Stimulated activated CD8-positive, alpha-beta memory T cell treated with anti-CD3 and anti-CD28 coated beads, Interleukin-7, amount 100 ng/mL, for 1 hour (primary cell): ENCODE measurements at places on chromosomes 1 and 21.

- no peak for DNase-seq
Observed at GRCh38 chr1:74396933-74397332, 115.5 kb downstream of the LRRC53 start.

DNA sequence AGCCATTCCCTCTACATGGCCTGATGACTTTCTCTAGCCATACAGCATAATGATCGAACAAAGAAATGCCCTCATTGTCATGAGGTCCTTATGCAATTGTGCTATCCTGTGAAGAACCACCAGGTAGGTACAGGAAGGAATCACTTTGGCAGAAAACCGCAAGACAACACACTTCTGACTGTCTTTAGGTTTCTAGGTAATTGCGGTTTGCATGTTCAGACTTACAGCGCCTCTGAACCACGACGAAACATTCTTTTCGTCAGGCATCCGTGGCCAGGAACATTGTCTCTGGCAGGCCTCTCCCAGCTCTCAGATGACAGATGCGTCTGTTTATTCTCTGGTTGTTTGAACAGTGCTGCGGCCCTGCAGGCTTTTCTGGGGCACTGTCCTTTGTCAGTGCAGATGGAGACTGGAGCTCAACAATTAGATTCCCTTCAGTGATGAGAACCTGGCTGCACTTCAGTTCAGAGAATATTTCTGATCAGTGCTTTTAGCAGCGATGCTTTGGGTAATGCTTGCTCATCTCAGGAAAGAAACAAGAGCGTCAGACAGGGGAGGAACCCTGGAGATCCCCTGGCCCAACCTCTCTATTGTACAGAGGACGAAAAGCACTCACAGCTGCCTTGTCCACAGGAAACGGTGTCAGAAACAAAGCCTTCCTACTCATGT lies 63.4 kb downstream of the B3GALT5 start:
- DNase-seq = no peak

- DNase-seq = no peak
Observed at GRCh38 chr1:159180516-159180915, 9.1 kb downstream of the CADM3 start.

- no peak for DNase-seq
Observed at GRCh38 chr1:42043182-42043581, 110.0 kb upstream of the GUCA2B start.

- DNase-seq = no peak
Observed at GRCh38 chr1:205585169-205585834, 46.5 kb downstream of the ELK4 start.

- no peak for DNase-seq
Observed at GRCh38 chr1:157937744-157938143, 55.7 kb upstream of the KIRREL1 start.

DNA sequence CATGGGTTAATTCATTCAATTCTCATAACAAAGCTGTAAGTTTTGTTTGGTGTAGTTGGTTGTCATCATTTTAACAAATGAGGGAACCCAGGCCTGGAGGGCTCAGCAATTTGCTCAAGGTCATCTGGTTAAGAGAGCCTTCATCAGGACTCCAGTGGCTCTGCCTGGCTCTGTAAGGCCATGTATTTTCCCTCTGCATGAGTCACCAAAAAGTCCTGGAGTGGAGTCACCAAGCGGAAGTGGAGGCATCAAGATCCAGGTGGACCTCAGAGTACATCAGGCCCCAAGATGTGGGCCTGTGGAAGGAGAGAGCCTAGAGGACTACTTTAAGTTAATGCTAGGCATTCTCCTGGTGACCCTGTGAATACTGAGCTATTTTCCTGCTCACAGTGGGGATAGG lies 30.0 kb upstream of the RBM15 start:
- DNase-seq = no peak

DNA sequence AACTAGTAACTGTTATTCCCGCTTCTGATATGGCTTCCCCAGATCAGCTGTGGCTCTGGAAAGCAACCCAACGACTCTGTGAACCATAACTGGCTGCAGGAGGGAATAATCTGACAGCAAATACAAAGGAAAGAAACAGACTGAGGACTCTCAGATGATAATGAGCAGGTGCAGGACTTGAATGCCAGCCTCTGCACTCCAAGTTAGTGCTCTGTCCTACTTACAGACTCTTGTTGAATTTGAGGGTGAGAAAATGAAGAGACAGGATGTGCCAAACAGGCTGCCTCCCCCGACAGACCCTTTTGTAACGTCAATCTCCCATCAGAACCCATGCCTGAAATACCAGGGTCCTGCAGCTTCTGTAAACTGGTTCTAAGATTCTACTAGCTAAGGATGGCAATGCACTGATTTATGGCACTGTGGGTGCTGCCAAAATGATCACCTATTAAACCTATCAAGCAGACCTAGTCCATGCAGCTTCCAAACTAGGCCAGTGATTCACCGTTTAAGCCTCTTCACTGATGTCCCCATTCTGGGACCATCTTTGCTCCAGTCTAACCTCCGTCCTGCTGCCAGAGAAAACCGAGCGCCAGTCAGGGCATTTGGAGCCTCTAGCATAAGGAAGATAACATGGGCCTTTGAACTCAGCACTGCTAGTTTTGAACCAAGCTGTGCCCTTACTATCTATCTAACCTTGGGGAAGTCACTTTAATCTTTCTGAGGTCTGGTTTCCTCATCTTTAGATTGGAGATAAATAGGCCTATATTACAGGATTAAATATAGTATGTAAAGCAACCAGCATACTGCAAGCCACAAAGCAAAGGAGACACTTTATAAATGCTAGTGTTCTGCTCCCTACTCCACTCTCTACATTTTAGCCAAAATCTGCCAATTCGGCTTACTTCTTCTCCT lies 4.8 kb downstream of the MKNK1 start:
- no peak for DNase-seq

GRCh38 chr1:5881526-5882222 lies 110.6 kb downstream of the NPHP4 start:
- DNase-seq = no peak

GRCh38 chr1:8161546-8162105 lies 135.5 kb upstream of the ERRFI1 start:
- DNase-seq = no peak

DNA sequence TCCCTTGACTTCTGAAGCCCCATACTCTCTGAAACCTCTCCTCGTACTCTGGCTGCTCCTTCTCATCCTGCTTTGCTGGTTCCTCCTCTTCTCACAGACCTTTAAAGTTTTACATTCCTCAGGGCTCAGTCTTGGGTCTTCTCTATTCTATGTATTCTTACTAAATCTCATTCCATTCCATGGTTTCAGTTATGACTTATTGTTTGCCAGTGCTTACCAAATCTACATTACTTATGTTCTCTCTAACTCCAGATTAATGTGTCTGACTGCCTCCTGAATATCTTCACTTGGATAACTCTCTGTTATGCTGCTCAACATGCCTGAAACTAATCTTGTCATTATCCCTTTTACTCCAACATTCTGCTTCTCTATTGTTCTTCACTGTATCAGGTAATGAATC lies 5.4 kb upstream of the SLC35D1 start:
- no peak for DNase-seq

DNA sequence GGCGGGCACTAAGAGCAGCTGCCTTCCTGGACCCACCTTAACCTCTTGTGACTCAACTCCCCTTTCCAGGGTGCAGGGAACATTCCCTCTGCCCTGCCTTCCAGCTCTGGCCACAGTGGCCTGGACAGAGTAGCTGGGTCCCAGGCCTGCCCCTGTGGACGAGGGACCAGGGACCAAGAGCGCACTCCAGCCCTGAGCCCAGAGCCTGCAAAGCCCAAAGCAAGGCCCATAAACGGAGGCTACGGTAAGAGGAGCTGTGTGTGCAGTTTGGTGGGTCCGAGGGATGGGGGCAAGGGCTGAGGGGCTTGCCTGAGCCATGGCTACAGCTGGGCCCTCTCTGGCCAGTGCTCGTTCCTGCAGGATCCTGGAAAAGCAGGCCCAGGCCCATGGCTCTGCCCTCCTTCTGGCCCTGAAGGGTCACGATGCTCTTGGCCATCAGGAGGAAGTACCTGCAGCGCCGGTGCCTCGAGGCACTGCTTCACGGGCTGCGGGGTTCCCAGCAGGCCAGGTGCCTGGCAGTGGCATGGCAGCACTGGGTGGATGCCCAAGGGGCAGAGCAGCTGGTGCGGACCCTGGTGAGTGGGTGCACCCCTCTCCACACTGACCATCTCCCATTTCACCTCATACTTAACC lies 17.8 kb downstream of the MTHFR start:
- DNase-seq = no peak

- DNase-seq = no peak
Observed at GRCh38 chr21:21183092-21183491, 184.9 kb downstream of the NCAM2 start.

GRCh38 chr1:7862211-7863060 lies 9.6 kb upstream of the UTS2 start:
- DNase-seq = no peak

DNA sequence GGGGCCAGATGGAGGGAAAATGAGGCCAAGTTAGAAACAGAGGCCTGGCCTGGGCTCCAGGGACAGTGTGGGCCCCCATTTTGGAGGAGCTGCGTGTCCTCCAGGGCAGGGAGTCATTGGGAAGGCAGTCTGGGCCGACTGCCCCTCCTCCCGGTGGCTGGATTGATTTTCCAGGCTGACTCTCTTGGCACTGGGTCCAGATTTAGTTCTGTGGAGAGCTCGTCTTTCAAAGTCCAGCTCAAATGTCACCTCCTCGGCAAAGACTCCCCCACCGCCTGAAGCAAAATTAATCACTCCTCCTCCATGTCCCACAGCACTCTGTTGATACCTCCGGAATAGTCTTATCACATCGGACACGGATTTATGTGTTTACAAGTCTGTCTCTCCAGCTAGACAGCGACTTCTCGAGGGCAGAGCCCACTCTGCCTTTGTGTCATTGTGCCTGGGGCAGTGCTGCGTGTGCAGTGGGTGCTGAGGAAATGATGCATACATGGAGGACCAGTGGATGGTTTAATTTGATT lies 175.1 kb downstream of the CAMTA1 start:
- DNase-seq = no peak

GRCh38 chr1:22139066-22139594 lies 3.8 kb downstream of the WNT4 start:
- no peak for DNase-seq

DNA sequence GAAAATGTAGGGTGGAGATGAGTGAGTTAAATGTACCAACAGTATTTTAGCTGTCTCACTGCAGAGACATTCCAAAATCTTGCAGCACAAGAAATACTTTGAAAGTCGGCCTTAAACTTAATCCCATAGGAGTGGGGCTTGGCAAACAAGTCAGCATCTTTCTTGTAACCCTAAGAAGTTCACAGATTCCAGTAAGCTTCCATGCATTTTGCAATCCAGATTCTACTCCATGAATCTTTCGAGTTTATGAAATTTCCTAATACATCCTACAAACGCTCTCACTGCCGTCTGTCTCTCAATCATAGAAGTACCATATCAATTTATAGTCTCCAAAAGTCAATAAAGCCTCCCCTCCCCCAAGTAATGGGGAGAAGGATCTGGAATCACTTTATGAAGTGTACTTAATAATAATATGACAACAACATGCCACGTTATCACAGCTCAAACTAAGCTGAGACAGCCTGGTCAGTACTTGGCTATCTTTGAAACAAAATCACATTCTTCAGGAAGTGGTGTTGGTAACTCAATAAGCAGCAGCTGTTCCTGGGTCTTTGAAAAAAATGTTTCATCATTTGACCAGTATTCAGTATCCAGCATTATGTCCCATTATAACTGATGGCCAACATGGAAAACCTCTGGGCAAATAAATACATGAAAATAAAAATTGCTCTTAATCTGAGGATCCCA lies 317.4 kb upstream of the RUNX1 start:
- no peak for DNase-seq

GRCh38 chr1:55320891-55321290 lies 105.7 kb upstream of the USP24 start:
- no peak for DNase-seq

DNA sequence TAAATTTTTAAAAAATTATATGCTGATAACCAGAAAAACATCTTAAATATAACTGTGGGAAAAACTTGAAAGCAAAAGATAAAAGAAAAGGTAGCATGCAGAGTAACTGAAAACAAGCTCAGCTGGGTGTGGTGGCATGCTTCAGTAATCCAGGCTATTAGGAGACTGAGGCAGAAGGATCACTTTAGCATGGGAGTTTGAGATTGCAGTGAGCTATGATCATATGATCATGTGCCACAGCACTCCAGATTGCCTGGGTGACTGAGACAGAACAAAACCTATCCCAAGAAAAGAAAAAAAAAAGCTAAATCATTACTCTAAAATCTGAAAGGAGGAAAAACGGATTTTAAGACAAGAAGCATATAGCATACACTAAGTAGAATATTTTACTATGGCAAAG lies 1624.0 kb downstream of the AMY1C start:
- DNase-seq = no peak

DNA sequence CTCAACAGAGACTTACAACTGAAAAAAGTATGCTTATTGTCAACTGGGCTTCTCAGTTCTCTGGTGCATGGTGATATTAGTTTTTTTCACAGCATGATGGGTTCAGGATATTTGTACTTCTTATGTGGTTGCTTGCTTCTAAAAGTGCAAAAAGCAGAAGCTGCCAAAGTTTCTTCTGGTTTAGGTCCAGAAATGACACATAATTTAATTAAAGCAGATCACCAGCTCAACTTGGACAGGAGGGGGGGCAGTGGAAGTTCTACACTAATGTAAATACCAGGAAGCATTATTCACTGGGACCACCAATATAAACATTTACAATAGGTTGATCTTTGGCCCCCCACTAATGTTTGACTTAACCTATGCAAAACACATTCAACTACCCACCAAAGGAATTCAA lies 354.8 kb upstream of the BRINP3 start:
- DNase-seq = no peak

GRCh38 chr1:159068886-159069285 lies 7.7 kb downstream of the AIM2 start:
- DNase-seq = no peak

DNA sequence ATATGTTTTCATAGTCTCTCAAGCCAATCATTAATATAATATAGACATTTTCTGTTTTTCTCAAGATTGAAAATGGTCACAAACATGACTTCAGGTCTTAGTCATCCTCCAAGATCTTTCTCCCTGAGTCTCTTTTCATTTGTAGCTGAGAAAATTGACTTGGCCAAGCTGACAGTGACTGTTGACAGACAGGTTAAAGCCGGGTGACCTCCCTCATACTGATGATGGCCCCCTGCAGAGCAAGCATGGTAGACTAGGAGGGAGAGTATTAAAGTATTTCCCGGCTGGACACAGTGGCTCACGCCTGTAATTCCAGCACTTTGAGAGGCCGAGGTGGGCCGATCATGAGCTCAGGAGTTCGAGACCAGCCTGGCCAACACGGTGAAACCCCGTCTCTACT lies 6.8 kb upstream of the KIAA1614 start:
- no peak for DNase-seq

- DNase-seq = no peak
Observed at GRCh38 chr1:31434101-31434871, 21.3 kb downstream of the SERINC2 start.

- no peak for DNase-seq
Observed at GRCh38 chr1:43957407-43958040, 10.8 kb downstream of the IPO13 start.

DNA sequence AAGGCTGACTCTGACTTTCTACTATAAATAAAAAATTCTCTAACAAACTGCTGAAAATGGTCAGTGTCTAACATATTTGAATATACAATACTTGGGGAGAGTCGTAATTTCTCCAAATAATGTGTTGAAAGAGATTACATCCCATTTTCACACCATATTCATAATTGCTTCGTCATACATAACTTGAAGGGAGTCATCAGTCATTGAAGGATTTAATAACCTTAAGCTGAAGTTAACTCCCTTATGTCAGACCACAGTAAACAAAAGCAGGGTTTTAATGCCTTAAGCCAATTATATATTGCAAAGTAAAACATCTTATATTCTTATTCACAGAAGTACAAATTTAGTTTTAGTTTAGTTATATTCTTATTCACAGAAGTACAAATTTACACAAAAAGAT lies 129.9 kb downstream of the RERE start:
- DNase-seq = no peak
